ENCODE measurements at places on chromosomes 16 and 17.

DNA sequence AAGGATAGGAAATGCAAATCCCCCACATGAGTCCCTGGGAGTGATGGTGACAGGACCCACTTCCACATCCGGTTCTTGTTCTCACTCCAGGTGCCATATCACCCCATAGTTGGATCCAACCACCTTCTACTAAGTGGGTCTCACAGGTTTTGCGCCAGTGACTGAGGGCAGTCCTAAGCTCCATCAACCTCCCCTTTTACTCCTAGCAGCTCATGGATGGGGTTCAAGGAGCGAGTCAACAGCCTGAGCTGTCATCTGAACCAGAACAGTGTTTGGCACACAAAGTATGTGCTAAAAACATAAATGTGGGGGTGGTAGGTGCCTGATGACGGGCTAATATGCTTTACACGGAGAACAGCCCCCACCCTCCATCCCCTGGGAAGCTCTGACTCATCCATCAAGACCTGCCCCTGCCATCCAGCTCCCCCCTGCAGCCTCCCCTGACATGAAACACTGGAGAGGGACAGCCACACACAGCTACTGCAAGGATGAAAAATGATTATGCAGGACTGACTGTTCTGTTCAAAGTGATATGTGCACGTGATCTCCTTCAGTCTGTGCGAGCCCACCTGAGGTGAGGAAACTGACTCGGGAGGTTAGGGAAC, 143.2 kb upstream of the CDH5 start:
- no peak for DNase-seq

GRCh38 chr17:51159604-51160003, 6.2 kb downstream of the NME1 start:
- DNase-seq, result no peak

GRCh38 chr17:56125830-56126819, 27.1 kb upstream of the ANKFN1 start:
- DNase-seq, result no peak

DNA sequence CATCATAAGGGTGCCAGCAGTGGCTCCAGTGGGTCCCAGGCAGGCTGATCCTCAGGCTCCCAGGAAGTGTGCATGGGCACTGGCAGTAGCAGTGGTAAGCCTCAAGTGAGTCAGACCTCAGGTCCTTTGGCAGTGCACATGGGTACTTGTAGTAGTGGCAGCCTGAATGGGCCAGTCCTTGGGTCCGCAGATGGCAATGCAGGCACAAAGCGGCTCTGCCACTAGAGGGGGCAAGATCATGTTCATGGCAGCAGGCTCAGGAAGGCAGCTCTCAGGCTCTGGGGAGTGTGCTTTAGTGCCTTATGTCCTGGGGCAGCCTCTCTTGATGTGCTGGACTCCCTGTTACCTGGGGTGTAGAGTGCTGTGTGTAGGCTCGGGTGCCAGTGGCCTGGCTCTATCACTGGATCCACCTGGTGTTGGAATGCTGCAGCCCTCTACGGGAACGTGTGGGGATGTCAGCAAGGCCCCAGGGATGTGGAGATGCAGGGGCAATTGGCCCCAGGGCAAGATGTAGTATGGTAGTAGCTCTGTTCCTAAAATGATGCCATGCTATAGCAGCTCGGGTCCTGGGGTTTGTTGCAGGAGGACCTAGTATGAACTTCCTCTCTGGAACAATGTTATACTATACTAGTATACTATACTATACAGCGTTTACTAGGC, 11.0 kb downstream of the ACSM3 start:
- DNase-seq, result no peak

GRCh38 chr16:88274847-88275246, 107.9 kb upstream of the ZNF469 start:
- no peak for DNase-seq

DNA sequence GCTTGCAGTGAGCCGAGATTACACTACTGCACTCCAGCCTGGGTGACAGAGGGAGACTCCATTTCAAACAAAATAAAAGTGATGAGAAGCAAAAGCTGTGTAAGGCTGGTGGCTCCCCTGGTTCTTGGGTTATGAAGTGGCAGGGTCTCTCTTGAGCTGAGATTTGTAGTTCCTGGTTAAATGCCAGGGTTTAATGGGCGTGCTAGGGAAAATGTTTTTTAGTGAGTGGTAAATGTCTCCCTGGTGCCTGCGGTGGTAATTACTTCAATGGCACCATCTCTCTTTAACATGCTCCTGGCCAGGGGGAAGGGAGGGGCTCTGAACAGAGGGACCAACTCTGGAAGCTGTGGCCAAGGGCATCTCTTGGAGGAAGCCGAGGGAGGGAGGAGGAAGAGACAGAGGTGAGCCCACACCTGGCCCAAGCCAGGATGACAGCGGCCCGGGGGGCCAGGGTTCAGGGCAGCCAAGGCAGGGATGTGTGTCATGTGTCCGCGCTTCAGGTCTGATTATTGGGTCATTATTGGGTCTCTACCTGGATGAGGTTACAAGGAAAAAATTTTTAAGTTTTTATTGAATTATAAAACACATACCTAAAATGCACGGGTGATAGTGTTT, 17.8 kb upstream of the RPL38 start:
- DNase-seq, result no peak

GRCh38 chr17:69059458-69060175, 1.1 kb downstream of the ABCA9 start:
- DNase-seq, result no peak

DNA sequence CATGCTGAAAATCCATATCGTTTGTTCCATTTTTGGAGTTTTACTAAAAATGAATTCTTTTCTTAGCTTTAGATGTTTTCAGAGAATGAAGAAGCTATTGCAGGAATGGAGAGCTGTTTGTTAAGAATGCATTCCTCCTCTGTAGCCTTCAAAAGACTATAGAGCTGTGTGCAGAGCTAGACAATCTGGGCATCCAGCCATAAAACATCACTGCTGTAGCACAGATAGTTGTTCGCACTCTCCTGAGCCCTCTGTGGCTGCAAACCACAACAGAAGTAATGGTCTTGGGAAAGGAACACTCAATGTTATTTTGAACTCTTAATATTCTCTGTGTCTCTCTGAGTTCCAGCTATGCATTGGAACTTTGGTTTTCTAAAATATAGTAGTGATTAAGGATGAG, 4.9 kb downstream of the TNRC6C start:
- DNase-seq, result peak; percentile 19

DNA sequence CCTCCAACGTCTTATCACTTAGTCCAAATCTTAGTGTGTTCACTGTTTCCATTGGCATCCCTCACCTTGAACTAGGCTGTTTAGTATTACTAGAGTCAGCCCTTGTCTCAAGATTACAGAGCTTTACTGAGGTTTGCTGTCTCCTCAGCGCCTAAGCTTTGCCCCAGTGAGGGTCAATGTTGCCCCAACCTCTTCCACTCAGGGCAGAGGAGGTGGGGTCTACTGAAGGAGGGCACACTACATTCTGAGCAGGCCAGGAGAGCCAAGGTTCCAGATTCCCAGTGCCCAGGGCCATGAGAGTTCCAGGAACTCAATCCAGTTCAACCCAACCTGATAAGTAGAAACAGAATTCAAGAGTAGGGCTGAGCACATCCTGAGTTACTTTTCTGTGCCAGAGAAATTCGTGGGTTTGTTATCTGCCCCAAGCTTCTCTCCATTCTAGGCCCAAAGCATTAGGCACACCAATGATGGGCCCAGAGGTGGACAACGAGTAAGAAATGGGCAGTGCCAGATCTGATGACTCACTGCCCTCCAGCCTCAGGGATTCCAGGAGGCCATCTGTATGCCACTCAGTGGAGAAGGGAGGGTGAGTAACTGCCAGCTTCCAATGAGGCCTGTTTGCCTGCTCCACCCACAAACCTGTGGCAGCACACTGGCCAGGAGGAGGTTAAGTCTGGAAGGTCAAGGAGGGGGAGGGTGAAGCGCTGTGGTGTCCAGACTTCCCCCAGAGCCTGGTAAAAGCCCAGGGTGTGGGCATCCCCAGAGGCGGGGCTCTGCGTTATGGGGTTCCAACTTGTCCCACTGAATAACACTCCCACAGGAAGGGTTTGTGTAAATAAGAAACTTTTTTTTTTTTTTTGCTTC, 8.2 kb downstream of the TUBG2 start:
- DNase-seq, result no peak

GRCh38 chr16:2719328-2720063, 528 bp downstream of the PRSS27 start:
- DNase-seq, result no peak

DNA sequence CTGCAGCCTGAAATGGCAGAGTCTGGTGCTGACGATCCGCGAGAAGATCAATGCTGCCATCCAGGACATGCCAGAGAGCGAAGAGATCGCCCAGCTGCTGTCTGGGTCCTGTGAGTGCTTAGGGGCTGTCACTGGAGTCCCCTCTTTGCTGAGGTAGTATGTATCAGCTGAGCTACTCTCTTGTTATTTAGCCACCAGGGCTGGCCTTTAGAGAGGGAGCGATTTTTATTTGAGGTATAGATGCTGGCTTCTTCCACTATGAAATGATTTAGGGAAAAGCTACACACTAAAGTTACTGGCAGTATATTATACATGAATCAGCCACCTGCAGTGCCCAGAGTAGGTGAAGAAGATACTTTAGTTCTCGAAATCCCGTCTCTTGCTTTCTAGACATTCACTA, 2.6 kb downstream of the CDK5RAP3 start:
- no peak for DNase-seq

GRCh38 chr16:64437706-64438324, 684.0 kb downstream of the CDH11 start:
- DNase-seq, result peak; percentile 52

GRCh38 chr17:31830971-31831858, 27.8 kb downstream of the COPRS start:
- no peak for DNase-seq

DNA sequence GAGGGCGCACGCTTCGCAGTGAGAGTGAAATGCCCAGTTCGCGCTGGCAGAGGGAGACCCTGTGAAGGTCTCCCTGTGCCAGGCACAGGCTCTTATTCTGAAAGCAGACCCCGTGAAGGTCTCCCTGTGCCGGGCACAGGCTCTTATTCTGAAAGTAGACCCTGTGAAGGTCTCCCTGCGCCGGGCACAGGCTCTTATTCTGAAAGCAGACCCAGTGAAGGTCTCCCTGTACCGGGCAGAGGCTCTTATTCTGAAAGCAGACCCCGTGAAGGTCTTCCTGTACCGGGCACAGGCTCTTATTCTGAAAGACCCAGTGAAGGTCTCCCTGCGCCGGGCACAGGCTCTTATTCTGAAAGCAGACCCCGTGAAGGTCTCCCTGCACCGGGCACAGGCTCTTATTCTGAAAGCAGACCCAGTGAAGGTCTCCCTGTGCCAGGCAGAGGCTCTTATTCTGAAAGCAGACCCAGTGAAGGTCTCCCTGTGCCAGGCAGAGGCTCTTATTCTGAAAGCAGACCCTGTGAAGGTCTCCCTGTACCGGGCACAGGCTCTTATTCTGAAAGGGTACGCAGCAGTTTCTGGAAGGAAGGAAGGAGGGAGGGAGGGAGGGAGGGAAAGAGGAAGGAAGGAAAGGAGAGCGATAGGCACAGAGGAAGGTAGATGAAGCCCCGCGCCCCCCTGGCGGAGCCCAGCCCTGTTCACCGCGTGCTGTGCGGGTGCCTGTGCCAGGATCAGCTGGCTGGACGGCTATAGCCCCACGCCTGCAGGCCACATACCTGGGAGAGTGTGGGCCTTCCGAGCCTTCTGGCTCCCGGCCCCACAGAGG, 55.3 kb downstream of the WDR45B start:
- DNase-seq, result peak; percentile 78

DNA sequence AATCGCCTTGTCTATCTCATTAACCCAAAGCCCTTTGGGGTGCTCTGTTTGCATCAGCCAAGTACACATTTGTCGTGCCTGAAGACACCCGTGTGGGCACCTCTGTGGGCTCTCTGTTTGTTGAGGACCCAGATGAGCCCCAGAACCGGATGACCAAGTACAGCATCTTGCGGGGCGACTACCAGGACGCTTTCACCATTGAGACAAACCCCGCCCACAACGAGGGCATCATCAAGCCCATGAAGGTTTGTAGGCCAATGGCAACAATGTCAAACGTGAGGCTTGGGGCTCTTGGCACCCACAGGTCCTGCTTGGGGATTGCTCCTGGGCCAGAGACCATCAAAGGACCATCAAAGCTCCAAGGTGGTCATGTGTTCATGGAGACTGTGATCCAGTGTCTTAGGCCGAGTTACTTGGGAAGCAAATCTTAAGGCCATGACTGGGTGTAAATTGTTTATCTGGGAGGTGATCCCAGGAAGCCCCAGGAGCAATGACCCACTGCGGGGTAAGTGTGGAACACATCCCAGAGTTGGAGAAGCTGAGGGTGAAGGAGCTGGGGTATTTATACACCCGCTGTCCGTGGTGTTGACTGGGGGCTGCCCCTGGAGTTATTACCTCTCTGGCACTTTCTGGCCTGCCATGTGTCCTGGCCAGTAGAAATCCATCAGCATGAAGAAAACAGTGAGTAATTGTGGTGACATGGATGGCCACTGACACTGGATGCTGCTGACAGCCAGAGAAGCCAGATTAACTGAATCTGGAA, 24.0 kb downstream of the CDH5 start:
- DNase-seq, result no peak

DNA sequence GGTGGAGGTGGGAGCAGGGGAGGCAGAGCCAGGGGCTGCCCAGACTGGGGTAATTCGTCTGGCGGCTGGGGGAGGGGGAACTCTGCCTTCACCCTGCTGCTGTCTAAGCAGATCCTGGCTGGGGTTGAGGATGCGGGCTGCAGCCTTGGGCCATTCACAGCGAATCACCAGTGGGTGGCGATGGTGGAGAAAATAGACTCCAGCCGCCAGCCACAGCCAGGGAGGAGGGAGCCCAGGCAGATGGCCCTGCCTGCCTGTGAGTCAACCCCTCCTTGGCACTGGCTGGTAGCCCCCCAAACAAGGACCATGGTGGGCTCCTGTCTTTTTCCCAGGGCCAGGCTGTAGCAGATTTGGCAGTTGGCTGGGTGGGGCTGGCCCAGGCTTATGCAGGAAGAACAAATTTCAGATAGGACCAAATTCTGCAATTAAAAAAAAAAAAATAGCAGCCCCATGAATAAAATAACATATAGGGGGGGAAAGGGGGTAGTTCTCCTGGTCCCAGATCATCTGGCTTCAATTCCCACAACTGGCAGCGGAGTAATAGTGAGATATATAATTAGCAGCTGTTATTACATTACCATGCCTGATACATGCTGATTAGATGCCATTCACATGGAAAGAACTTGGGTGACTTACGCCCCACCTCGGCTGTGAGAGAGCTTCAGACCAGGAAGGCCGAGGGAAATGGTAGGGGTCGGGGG, 41.5 kb upstream of the CDH5 start:
- DNase-seq, result peak; percentile 15

DNA sequence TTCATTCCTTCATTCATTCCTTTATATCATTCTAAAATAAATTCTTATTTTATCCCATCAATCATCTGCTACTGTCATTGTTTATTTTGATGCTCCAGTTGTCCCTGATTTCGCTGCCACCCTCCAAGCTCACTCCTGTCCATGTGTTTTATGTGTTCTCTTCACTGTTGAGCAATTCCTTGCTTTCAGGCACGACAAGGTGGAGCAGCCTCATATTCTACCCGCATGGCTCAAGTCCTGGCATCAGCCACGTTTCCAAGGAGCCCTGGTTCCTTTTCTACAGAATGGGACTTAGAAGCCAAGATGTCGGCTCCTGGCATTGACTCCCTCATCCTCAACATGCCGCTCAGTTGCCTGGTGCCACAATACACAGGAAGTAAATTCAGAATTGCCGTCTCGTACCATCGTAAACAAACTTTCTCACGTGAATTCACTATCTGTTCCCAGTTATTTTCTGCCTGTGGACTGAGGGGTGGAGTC, 139.0 kb downstream of the RPTOR start:
- DNase-seq, result no peak

Data from NCI-H2171 (cell line).